ENCODE measurements at places on chromosomes 3 and 15. TPM values are rescaled to one million over a fixed set of nuclear protein-coding genes. Genes with fewer than 3 reads are reported as not detected.

GRCh38 chr3:15805756-15806266, 8.0 kb upstream of the ANKRD28 start:
- H3K36me3 ChIP-seq: no peaks in the 10 kb centered on the region
- peaks cover 26% of the 10 kb centered on the region for H3K4me1 ChIP-seq
- no peaks in the 10 kb centered on the region for H3K27me3 ChIP-seq
- no peak overlapping the region for H3K27ac ChIP-seq
- no peak for DNase-seq
- H3K4me3 ChIP-seq: no peak overlapping the region

GRCh38 chr3:14518893-14519292, 21.2 kb downstream of the GRIP2 start:
- H3K36me3 ChIP-seq: no peaks in the 10 kb centered on the region
- no peak overlapping the region for H3K27ac ChIP-seq
- H3K4me1 ChIP-seq: no peaks in the 10 kb centered on the region
- no peak overlapping the region for H3K4me3 ChIP-seq

GRCh38 chr3:35760146-35760545, 120.8 kb downstream of the ARPP21 start:
- no peak overlapping the region for H3K4me3 ChIP-seq
- no peaks in the 10 kb centered on the region for H3K4me1 ChIP-seq
- H3K36me3 ChIP-seq: no peaks in the 10 kb centered on the region
- H3K27ac ChIP-seq: no peak overlapping the region
- DNase-seq: no peak
- H3K27me3 ChIP-seq: no peaks in the 10 kb centered on the region

- no peaks in the 10 kb centered on the region for H3K36me3 ChIP-seq
- no peaks in the 10 kb centered on the region for H3K27me3 ChIP-seq
- H3K27ac ChIP-seq: no peak overlapping the region
- peaks cover 42% of the 10 kb centered on the region for H3K4me1 ChIP-seq
- no peak for DNase-seq
Observed at GRCh38 chr3:177102553-177102952, 94.7 kb downstream of the TBL1XR1 start.

- H3K27me3 ChIP-seq: no peaks in the 10 kb centered on the region
- H3K4me1 ChIP-seq: peaks cover 8% of the 10 kb centered on the region
- H3K36me3 ChIP-seq: no peaks in the 10 kb centered on the region
- H3K4me3 ChIP-seq: no peak overlapping the region
Observed at GRCh38 chr15:99925661-99926461, 192.6 kb upstream of the LYSMD4 start.

DNA sequence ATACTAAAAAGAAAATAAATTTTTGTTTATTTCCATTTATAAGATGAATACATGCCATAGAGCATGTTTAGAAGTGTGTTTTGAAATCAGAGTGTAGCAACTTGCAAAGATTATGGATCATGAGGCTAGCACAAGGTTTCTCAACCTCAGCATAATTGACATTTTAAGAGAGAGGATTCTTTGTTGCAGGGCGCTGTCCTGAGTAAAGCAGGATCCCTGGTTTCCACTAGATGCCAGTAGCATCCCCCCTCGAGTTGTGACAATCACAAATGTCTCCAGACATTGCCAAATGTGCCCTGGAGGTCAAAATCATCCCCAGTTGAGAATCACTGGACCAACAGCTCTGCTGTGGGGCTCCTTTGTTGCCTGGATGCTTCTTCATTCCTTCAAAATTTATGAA, 128.5 kb upstream of the RBMS3 start:
- no peaks in the 10 kb centered on the region for H3K4me1 ChIP-seq
- H3K27ac ChIP-seq: no peak overlapping the region
- no peaks in the 10 kb centered on the region for H3K27me3 ChIP-seq
- no peaks in the 10 kb centered on the region for H3K36me3 ChIP-seq
- DNase-seq: no peak

DNA sequence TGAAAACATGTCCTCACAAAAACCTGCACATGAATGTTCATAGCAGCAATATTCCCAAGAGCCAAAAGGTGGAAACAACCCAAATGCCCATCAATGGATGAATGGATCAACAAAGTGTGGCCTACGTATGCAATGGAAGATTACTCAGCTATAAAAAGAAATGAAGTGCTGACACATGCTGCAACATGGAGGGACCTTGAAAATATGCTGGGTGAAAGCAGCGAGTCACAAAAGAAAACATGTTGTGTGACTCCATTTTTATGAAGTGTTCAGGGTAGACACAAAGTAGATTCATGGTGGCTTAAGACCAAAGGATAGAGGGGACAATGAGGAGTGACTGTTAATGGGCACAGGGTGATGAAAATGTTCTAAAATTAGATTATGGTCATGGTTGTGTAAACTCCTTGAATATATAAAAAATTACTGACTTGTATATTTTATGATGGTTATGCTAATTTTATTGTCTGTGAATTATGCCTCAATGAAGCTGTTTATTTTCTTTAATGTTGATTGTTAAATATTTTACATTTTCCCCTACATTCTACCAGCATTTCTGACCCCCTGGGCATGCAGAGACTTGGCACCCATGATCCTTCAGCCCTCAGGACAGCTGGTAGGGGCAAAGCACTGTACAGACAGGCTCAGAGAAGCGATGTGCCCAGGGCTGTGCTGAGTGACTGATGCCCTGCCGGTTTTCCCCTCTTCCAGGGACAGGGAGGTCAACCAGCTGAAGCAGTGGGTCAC, 37.8 kb downstream of the CFAP100 start:
- H3K4me1 ChIP-seq: no peaks in the 10 kb centered on the region
- no peak overlapping the region for H3K27ac ChIP-seq
- no peak for DNase-seq
- H3K4me3 ChIP-seq: no peak overlapping the region
- H3K27me3 ChIP-seq: no peaks in the 10 kb centered on the region

- no peak overlapping the region for H3K4me3 ChIP-seq
- no peak for DNase-seq
- no peak overlapping the region for H3K27ac ChIP-seq
- no peaks in the 10 kb centered on the region for H3K36me3 ChIP-seq
- no peaks in the 10 kb centered on the region for H3K4me1 ChIP-seq
- H3K27me3 ChIP-seq: no peaks in the 10 kb centered on the region
Observed at GRCh38 chr3:140365872-140366697, 311.8 kb upstream of the TRIM42 start.

GRCh38 chr3:38084334-38085310, 45.6 kb downstream of the DLEC1 start:
- no peak overlapping the region for H3K4me3 ChIP-seq
- H3K36me3 ChIP-seq: no peaks in the 10 kb centered on the region
- no peaks in the 10 kb centered on the region for H3K4me1 ChIP-seq

- H3K27ac ChIP-seq: no peak overlapping the region
- no peak overlapping the region for H3K4me3 ChIP-seq
- no peaks in the 10 kb centered on the region for H3K36me3 ChIP-seq
- H3K27me3 ChIP-seq: no peaks in the 10 kb centered on the region
- peaks cover 22% of the 10 kb centered on the region for H3K4me1 ChIP-seq
- DNase-seq: no peak
Observed at GRCh38 chr3:13019243-13020095, 53.8 kb downstream of the IQSEC1 start.

DNA sequence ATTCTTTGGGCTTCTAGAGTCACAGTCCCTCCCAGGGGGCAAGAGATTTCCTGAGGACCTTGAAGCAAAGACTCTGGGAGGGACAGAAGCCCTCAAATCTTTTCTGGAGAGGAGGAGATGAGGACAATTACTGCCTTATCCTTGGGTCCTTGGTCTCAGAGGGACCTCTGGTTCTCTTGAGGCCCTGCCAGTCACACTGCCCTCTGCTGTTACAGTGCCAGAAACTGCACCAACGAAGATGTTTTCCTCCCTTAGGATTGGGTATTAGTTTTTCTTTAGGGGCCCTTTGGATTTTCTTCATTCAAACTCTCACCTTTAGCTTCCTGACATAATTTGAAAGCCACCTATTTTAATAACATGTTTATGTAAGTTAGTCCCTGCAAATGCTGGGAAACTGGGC, 58.2 kb upstream of the SCN5A start:
- H3K4me3 ChIP-seq: no peak overlapping the region
- H3K27me3 ChIP-seq: no peaks in the 10 kb centered on the region
- no peaks in the 10 kb centered on the region for H3K36me3 ChIP-seq
- no peak overlapping the region for H3K27ac ChIP-seq
- peak; percentile 9 for DNase-seq

DNA sequence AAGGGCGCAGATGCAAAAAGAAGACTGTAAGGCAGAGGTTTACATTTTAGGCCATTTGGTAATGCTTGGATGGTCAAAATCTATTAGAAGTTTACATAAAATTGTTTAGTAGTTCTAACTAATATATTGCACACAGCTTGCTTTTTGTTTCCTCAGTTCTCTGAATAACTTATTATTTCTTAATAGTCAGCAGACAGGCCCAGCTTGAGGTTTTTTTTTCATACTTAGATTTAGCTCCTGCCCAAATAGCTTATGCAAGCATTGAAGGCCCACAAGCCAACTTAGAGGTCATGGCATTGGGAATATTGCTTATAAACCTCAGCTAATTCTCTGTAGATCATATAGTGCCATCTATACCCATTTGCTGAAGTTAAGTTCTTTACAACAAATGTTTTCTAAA, 172.5 kb downstream of the RAP2B start:
- DNase-seq: no peak
- no peaks in the 10 kb centered on the region for H3K27me3 ChIP-seq
- no peaks in the 10 kb centered on the region for H3K36me3 ChIP-seq
- no peaks in the 10 kb centered on the region for H3K4me1 ChIP-seq
- H3K4me3 ChIP-seq: no peak overlapping the region

GRCh38 chr3:851098-851790, 241.6 kb upstream of the CNTN6 start:
- no peaks in the 10 kb centered on the region for H3K36me3 ChIP-seq
- no peak overlapping the region for H3K4me3 ChIP-seq
- no peaks in the 10 kb centered on the region for H3K27me3 ChIP-seq
- no peaks in the 10 kb centered on the region for H3K4me1 ChIP-seq

GRCh38 chr15:58598829-58599210, 150.7 kb downstream of the ADAM10 start:
- no peak overlapping the region for H3K27ac ChIP-seq
- no peak for DNase-seq
- peaks cover 2% of the 10 kb centered on the region for H3K36me3 ChIP-seq
- no peaks in the 10 kb centered on the region for H3K27me3 ChIP-seq
- H3K4me1 ChIP-seq: peaks cover 6% of the 10 kb centered on the region

GRCh38 chr3:42886294-42886822, 10.7 kb upstream of the CYP8B1 start:
- no peaks in the 10 kb centered on the region for H3K27me3 ChIP-seq
- H3K27ac ChIP-seq: no peak overlapping the region
- no peaks in the 10 kb centered on the region for H3K36me3 ChIP-seq

GRCh38 chr3:172276103-172276502, 172.2 kb downstream of the GHSR start:
- H3K27me3 ChIP-seq: no peaks in the 10 kb centered on the region
- no peak for DNase-seq
- no peak overlapping the region for H3K4me3 ChIP-seq

DNA sequence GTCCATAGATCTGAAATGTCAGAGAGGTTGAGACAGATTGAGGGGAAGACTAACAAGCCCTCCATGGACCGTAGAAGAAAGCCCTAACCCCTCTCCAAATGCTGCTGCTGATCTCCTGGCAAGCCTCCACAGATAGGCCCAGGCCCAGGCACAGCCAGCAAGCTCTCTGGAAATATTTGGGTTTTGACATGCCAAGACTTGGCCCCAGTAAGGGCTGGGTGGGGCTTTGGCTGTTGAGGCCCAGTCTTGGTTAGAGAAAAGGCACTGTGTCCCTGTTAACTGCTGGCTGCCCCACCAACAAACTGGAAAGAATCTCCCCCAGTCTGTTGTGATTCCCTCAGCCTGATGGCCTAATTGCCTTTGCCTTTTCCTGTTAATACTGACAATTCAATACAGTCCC, 208.8 kb upstream of the CTDSPL start:
- H3K36me3 ChIP-seq: no peaks in the 10 kb centered on the region
- H3K4me1 ChIP-seq: no peaks in the 10 kb centered on the region
- no peak overlapping the region for H3K27ac ChIP-seq
- H3K27me3 ChIP-seq: no peaks in the 10 kb centered on the region
- DNase-seq: no peak
- H3K4me3 ChIP-seq: no peak overlapping the region

DNA sequence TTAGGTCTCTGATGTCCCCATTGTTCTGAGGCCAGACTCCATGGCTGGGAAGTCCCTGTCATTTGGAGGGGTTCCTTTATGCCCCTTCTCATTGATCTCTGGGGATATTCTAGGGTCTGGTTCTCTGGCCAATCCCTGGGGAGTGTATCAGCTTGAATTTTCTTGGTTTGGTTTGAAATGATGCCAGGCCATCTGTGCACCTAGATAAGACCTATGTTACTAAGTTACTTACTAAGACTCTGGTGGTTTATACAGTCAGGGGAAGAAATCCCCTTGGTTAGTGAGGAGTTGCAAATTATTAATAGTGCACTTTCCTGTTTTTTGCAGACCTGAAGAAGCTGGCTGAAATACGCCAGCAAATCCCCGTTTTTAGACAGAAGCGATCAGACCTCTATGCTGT, 20.3 kb downstream of the NIT2 start:
- H3K27me3 ChIP-seq: no peaks in the 10 kb centered on the region
- H3K36me3 ChIP-seq: no peaks in the 10 kb centered on the region
- no peak overlapping the region for H3K27ac ChIP-seq
- no peak overlapping the region for H3K4me3 ChIP-seq
- peak; percentile 30 for DNase-seq

DNA sequence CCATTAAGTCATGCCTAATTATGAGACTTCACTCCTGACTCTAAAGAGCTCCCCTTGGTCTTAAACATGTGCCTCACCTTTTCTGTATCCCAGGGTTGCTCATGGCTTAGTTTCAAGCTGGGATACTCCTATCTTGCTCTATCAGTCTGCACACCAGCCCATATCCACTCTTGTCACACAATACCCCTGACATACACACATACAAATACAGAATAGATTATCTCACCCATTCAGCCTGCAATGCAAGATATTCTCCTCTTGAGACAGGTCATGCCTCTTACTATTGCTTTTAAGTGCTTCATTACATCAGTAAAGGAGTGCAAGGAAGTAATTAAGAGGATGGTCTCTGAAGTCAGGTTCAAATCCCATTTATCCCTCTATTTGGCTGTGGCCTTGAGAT, 587.3 kb downstream of the IGSF11 start:
- H3K4me1 ChIP-seq: no peaks in the 10 kb centered on the region
- no peak overlapping the region for H3K4me3 ChIP-seq
- DNase-seq: no peak
- H3K36me3 ChIP-seq: no peaks in the 10 kb centered on the region
- no peak overlapping the region for H3K27ac ChIP-seq

- H3K27me3 ChIP-seq: no peaks in the 10 kb centered on the region
- no peak for DNase-seq
- H3K4me3 ChIP-seq: no peak overlapping the region
- no peaks in the 10 kb centered on the region for H3K36me3 ChIP-seq
Observed at GRCh38 chr3:143413372-143413771, 293.8 kb downstream of the CHST2 start.

GOLGA8S gene
- total RNA-seq: not detected

LRTM1 gene
- not detected for total RNA-seq

BNIP2 gene
- 44.2 TPM for total RNA-seq

BFSP2 gene
- total RNA-seq: not detected

ZNF80 gene
- total RNA-seq: not detected

SLC25A38 gene
- 28.8 TPM for total RNA-seq

WDR93 gene
- total RNA-seq: 0.66 TPM

MCF2L2 gene
- total RNA-seq: not detected

ZCWPW2 gene
- not detected for total RNA-seq

GP5 gene
- not detected for total RNA-seq

ADGRG7 gene
- total RNA-seq: not detected
